ENCODE measurements at places on chromosomes 5 and 9.

GRCh38 chr5:154937718-154938466 lies at the start of gene GEMIN5:
GEMIN5 (minus strand) TSS chr5:154938211; CDS start chr5:154938133, 78 bp downstream.
- DNase-seq = peak; percentile 75

- no peak for DNase-seq
Observed at GRCh38 chr5:35922468-35922867, 16.0 kb downstream of the CAPSL start.

- no peak for DNase-seq
Observed at GRCh38 chr5:77842243-77842642, 66.1 kb upstream of the TBCA start.

DNA sequence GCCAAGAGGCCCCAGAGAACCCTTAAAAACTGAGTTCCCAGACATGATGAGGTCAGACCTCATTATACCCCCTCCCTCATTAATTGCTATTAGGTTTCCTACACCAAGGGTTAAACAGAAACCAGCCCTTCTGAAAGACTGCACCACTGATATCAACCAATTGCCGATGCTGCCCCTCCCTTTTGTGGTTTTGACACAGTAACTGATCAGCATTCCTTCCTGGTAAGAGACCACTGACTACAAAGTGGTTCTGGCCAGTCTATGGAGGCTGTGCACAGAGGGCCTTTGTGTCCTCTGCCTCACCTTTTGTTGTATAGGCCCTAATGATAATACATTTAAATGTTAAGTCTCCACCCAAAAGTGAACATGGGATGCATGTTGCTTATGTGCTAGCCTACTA lies 201.5 kb downstream of the FRMD3 start:
- no peak for DNase-seq

- no peak for DNase-seq
Observed at GRCh38 chr5:29697785-29698414, 1495.6 kb upstream of the CDH6 start.

- DNase-seq = no peak
Observed at GRCh38 chr5:53996008-53996407, 314.4 kb downstream of the ARL15 start.

- DNase-seq = no peak
Observed at GRCh38 chr9:120894321-120895148, 17.5 kb upstream of the PHF19 start.

DNA sequence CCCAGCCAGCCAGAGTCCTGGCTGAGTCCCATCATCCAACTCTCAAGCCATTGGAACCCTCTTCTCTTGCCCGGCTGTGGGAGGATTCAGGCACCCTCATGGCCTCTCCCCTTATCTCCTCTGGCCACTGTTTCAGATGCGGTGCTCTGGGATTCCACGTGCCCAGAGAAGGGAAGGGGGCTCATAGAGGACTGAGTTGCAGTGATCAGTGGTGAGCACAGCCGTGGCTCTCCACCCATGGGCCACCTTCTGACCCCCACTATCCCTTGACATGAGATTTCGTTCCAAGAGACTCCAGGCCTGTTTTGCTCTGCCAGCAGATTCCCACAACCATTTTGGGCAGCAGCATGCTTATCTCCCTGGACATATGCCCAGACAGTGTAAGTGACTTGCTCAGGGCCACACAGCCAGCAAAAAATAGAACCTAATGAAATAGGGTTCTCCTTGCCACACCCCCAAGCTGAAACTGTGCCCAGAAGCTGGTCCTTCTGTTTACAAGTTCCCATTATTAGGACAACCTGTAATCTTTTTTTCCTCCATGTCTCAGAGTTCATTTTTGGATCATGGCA lies 2.7 kb downstream of the GPX3 start:
- DNase-seq = no peak

DNA sequence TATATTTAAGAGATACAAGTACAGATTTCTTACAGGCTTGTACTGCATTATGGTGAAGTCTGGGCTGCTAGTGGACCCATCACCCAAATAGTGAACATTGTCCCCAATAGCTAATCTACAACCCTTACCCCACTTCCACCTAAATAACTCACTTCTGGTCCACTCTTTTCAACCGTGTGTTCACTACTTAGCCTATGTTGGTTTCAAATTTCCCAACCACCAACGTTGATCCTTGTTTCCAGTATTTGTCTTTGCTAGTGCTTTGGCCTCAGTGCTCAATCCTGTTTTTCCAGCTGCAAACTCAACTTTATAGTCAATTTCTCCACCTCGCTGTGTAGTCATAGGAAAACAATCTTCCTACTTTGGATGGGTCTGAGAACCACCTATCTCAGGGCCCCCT lies 45.3 kb upstream of the TTC39B start:
- no peak for DNase-seq

DNA sequence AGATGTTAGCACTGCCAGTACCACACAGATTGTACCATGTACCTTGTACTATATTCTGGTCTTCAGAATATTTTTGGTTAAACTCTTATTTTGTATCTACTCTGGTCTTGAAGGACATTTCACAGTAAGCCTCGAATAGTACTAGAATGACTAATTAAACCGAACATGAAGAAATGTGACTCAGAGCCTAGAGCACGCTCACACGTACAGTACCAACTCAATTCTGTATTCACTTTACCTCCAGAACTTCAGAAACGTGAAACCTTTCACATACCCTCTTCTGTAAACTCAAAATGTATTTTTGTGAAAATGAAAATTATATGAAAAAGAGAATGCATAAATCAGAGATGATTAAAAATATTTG lies 112.8 kb downstream of the MVB12B start:
- no peak for DNase-seq

DNA sequence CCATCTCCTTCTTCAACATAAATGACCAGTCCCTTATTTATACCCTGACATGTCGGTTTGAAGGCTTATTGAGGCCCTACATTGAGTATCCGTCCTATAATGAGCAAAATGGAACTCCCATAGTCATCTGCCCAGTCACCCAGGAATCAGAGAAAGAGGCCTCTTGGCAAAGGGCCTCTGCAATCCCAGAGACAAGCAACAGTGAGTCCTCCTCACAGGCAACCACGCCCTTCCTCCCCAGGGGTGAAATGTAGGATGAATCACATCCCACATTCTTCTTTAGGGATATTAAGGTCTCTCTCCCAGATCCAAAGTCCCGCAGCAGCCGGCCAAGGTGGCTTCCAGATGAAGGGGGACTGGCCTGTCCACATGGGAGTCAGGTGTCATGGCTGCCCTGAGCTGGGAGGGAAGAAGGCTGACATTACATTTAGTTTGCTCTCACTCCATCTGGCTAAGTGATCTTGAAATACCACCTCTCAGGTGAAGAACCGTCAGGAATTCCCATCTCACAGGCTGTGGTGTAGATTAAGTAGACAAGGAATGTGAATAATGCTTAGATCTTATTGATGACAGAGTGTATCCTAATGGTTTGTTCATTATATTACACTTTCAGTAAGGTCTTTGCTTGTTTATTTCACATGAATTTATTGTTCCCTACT lies 38.2 kb upstream of the BTNL3 start:
- DNase-seq = no peak

- no peak for DNase-seq
Observed at GRCh38 chr5:64147849-64148441, 17.7 kb upstream of the RNF180 start.

DNA sequence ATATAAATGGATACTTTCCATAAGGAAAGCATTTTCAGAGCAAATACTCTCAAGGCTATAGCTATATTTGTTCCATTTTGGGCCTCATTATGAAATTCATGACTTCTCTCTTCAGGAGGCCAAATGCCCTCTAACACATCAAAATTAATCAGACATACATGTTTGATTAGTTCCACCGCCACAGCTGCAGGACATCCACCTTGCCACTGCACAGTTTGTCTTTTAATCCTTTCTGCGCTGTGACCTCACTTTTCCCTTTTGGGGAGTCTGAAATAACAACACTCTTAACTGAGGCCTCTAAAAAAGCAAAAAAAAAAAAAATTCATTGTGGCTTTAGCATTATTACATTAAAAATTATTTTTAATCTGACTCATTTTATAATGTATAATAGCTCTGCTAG lies 279.1 kb upstream of the CDH12 start:
- no peak for DNase-seq

GRCh38 chr5:16709691-16710433 lies 93.1 kb upstream of the RETREG1 start:
- DNase-seq = no peak

DNA sequence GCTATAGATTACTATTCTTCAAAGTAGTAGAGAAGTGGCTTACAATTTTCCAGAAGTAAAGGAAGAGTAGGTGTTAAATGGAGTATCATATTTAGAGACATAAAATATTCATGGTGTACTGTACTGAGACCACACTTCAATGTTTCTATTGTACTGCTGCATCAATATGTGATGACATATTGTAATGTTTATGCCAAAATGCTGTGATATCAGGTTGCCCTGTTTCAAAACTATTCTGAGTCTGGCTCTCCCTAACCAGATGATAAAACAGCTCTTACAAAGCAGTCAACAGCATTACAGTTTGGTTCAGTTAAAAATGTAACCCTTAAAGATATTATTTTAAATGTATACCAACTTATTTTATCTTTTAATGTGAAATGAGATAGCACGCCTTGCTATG lies 30.8 kb upstream of the ACOT12 start:
- DNase-seq = no peak

DNA sequence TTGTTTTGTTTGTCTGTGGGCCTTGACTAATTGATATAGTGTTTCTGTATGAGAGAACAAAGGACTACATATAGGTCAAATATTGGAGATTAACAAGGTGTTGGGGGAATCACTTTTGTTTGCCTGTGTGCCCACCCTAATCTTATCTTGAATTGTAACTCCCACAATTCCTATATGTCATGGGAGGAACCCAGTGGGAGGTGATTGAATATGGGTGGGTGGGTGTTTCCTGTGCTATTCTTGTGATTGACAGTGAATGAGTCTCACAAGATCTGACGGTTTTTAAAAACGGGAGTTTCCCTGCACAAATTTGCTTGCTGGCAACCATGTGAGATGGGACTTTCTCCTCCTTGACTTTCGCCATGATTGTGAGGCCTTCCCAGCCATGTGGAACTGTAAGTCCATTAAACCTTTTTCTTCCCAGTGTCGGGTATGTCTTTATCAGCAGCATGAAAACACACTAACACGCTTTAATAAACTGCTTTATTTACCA lies 64.9 kb upstream of the HSPB3 start:
- no peak for DNase-seq

DNA sequence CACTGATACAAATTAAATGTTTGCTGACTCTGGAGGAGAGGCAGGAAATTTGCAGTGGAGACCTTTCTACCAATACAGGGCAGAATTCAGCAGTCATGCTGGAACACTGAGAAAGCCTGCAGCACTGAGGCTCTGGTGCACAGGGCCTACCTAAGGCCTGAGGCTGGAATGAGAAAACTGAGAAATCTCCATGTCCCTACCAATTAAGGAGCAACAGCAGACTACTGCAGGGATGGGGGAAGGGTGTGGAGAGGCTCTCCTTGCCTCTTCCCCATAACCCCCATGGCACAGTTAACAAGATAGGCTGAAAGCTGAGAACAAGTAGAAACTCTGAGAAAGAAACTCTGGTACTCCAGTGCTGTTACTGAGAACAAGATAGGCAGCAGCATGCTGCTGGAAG lies 10.5 kb downstream of the FBXO4 start:
- no peak for DNase-seq

DNA sequence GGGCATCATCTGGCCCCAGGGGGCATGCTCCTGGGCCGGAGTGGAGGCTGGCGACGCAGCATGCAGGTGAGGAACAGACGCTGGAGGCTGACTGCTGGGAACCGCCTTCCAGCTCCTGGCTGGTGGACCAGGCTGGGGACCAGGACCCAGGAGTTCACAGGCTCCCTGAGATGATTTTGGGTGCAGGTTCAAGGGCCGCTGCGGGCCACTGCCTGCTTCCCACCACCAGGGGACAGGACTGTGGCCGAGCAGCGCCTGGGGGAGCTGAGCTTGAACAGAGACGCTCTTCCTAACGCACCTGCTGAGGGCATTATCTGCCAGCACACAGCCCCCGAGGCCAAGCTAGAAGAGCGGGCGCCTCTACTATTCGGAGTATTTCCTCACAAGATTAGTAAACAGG lies 132.1 kb upstream of the RAPGEF1 start:
- DNase-seq = no peak

DNA sequence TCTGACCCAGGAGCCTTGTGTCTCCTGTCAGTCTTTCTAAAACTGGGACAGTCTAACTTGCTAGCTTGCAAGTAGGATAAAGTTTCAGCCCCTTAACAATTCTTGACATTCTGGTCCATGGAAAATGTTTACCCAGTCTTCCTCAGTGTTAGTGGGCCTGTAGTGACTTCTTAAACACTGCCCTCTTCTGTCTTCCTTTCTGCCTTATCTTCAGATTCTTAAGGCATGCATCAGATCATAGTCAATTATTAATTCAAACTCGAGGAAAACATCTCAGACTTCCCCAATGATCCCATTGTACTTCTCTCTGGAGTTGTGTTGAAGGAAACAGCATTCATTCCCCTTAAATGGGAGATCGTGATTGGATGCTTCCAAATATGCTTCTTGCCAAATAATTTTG lies 1199.8 kb downstream of the DTWD2 start:
- DNase-seq = no peak

GRCh38 chr9:127424676-127424999 lies 456 bp downstream of the ZNF79 start:
- peak; percentile 17 for DNase-seq

DNA sequence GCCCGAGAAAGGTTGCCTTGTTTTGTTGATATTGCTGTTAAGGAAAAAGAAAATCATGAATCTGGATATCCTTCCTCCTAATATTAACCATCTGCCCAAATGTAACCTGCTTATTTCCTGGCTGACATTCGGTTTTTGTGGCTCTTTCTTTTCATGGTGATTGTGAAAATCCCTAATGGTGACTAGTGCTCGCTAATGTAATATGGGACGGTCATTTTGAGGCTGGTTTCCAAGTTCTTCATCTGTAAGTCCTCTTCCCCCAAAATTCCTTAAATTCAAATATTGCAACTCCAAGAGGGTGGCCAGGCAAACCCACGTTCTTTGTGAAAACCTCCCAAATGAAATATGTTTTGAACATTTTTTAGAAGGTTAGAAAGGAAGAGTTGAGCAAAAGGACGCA lies 63.1 kb upstream of the MAMDC2 start:
- DNase-seq = no peak

DNA sequence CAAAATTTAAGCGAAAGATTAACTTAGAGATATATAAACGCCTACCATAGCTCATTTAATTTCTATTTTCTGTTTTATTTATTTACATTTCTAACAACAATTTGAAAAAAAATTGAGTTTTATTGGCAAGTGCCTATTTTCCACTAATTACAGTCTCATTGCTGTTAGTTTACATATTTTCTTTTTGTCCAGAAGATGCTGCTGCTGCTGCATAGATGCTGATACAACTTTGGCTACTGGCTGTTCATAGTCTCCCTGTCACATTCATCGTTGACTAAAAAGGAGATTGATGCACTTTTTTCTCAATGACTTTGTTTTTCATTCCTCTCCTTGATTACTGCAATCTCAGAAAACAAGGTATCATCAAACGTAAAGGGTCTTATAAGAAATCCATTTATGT lies 235.4 kb downstream of the CDH9 start:
- DNase-seq = no peak

GRCh38 chr9:114287763-114288192 lies 35.1 kb upstream of the ORM1 start:
- no peak for DNase-seq

- no peak for DNase-seq
Observed at GRCh38 chr5:173538654-173539053, 77.8 kb downstream of the BOD1 start.

- no peak for DNase-seq
Observed at GRCh38 chr5:124929000-124929399, 182.6 kb upstream of the ZNF608 start.

Data from activated T-helper 9 cell treated with anti-CD3 and anti-CD28 coated beads, Interleukin-2, amount 50 U/mL, for 16 hours (primary cell).